B cell (primary cell): ENCODE measurements at places on chromosomes 11 and 22. TPM values are rescaled to one million over a fixed set of nuclear protein-coding genes. Genes with fewer than 3 reads are reported as not detected.
A peak's percentile ranks its signal among the peaks of the same experiment; 100 is the strongest.

DNA sequence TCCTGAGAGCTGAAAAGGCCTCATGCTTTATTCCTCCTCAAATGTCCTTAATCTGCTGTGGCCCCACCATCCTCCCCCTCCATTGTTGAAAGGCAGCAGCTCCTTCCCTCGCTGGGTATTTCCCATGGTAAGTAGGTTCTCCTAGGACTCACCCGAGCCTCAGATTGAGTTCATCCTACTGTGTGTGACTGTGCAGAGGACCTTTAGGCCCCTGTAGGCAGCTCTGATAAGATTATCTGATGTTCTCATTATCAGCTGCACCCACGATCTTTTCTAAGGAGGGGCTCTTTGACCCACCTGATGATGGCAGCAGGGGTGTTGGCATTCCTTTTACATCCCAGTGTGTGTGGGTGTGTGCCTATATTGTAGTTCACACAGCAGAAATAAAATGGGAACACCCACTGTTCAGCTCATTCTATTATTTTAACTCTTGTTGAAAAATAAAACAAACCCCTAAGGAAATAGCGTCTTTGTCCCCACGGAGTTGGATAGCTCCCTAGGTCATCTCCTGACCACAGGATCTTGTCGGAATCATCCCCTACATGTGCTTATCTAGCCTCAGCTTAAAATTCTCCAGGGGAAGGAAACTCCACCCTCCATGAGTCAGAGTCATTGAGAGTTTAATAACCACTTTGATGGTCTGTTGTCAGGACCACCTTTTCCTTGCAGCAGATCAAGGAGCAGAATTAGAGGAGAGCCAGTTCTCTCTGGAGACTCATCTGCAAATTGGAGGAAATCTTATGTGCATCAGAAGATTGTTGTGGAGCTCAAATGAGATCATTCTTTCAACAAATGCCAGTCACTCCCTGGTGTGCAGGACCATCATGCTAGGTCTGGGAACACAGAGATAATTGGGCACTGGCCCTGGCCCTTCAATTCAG is 19.3 kb downstream of the ENDOD1 start:
- DNase-seq, result no peak

DNA sequence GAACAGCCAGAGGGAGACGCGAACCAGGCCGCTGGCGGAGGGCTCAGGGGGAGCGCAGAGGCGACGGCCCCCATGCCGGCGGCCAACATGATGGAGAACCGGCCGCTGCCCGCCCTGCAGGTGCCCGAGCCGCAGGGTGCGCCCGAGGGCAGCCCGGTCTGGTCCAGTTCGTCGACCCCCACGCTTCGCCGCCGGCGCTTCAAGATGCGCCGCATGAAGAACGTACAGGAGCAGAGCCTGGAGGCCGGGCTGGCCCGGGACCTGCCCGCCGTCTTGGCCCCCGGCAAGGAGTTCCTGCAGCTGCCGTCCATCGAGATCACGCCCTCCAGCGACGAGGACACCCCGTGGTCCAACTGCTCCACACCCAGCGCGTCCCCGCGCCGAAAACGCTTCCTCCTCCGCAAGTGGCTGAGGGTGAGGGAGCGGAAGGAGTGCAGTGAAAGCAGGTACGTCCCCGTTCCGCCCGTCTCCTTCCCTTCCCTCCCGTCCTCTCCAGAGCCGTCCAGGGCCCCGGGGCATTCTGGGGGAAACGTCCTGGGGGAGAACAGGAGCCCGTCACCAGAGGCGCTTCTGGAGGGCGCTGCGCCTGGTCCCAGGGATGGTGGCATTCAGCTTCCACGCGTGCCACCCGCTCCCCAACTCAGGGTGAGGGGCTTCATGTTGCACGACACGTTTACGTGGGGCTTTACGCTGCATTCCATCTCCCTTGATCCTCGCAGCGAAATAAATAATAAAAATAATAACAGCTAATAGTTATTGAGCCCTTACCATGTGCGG is 840 bp downstream of the GRAMD1B start:
- peak; percentile 23 for DNase-seq

DNA sequence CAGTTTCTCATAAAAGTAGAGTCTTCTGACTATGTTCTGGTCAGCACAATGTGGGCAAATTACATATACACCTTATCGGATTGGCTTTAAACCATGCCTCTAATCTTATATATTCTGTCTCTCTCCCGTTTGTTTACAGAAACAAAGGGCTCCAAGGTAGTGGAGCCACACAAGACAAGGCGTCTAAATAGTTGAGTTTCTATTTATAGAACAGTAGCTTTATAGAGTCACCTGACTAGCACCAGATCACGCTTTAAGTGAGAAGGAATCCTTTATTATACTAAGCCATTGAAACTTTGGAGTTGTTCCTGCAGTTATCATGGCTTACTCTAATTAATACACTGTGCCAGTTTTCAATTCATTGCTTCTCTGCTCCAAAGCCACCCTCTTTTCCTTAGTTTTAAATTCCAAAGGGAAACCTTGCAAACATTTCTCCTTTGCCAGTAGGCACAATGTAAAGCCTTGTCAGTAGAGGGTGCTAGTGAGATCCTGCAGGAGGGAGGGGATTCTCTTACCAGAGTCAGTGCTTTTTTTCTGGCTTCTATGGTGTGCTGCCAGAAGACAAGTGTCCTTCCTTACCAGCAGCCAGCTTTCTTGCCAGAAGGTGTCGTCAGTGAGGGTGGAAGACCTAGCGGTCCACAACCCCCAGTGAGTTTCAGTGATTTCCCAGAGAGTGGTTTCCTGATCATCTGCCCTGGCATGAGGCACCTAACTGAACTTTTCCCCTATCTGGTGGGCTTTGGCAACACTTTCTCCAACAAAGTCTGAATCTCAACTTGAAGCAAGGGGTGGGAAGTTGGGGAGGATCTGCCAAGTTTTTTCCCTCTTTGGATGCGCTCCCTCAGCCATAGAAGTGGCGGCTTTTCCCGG is 71.7 kb downstream of the RAB38 start:
- peak; percentile 7 for DNase-seq

DNA sequence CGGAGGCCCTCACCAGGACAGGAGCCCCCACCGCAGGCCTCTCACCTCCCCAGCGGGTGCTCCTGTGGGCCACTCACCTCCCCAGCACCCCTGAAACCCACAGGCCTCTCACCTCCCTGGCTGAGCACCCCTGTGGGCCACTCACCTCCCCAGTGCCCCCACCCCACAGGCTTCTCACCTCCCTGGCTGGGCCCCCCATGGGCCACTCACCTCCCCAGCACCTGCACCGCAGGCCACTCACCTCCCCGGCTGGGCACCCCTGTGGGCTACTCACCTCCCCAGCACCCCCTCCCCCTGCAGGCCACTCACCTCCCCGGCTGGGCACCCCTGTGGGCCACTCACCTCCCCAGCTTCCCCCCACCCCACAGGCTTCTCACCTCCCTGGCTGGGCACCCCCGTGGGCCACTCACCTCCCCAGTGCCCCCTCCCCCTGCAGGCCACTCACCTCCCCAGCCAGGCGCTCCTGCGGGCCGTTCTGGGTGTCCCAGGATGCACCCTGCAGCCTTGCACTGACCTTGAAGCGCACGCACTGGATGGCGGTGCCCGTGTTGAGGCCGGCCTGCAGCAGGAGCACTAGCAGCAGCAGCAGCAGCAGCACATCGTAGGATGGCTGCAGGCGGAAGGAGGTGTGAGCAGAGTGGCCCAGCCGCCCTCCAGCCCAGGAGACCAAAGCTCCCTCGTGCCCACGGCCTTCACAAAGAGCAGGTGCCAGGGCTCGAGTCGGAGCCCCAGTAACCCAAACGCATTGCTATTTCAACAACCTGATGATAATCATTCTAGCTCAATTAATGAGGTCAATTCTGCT is 5.7 kb upstream of the TTLL8 start:
- DNase-seq, result no peak

SLC16A8 gene
- total RNA-seq, result not detected in 2 replicates
